CD8-positive, alpha-beta memory T cell (primary cell): ENCODE measurements at places on chromosomes 2 and 18.

DNA sequence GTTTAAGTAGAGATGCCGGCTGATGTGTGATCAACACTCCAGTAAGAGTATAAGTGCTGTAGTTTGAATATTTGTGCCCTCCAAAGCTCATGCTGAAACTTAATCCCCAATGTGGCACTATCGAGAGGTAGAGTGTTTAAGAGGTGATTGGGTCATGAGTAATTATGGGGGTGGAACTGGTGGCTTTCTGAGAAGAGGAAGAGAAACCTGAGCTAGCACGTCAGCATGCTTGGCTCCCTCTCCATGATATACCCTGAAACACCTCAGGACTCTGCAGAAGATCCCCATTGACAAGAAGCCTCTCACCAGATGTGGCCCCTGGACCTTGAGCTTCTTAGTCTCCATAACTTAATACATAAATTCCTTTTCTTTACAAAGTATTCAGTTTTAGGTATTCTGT is 584.8 kb downstream of the TSN start:
- no peak for DNase-seq

DNA sequence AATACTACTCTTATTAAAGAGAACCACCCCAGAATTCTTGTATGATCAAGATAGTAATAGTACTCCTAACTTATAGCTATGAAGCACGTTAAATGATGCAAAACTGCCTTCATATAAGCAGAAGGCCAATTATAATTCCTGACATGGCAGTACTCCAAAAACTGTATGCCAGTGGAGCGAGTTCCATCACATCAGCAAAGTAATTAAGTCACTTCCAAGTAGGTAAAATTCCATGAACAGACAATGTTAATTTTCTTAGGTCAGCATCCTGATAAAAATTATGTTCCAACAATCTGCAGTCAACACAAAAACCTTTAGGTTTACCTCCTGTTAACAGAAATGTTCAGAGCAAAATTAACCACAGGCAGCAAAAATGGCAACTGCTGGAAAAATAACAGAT is 136.7 kb downstream of the CDH2 start:
- no peak for DNase-seq

DNA sequence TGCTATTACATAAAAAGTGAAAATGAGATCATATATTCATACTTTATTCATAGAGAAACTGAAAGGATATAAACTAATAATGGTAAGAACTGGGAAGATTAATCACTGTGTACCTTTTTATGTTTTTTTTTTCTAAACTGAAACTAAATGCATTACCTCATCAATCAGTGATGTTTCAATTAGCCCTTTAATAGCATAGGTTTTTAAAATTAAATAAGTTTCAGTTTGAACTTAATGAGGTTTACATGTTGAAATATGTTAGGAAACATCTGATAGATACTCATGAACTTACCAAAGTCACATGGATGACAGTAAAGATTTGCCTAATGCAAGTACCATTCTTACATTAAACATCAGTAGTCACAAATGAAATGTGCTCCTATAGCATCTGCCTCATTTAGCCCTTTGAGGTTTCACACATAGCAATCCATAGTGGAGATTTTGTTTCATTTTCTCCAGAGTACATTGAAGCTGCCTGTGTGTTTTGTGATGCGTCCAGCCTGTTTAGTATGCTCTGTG is 8.9 kb downstream of the MAPRE2 start:
- no peak for DNase-seq

GRCh38 chr2:27802547-27802946 is 31.0 kb downstream of the MRPL33 start:
- DNase-seq: no peak

DNA sequence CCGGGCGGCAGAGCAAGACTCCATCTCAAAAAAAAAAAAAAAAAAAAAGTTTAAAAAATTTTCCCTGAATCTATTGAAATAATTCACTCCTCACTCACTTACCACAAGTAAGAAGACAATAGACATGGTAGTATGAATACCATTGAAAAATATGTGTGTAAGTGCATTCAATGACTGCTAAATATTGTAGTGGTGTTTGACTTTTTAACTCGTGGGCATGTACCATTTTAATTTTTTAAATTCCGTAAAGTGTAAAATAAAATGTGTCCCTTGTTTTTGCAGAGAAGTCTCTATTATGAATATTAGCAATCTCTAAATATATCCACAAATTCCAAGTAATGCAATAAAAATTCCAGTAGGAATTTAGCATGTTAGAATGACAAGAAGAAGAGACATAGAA is 134.1 kb downstream of the COPS8 start:
- no peak for DNase-seq

DNA sequence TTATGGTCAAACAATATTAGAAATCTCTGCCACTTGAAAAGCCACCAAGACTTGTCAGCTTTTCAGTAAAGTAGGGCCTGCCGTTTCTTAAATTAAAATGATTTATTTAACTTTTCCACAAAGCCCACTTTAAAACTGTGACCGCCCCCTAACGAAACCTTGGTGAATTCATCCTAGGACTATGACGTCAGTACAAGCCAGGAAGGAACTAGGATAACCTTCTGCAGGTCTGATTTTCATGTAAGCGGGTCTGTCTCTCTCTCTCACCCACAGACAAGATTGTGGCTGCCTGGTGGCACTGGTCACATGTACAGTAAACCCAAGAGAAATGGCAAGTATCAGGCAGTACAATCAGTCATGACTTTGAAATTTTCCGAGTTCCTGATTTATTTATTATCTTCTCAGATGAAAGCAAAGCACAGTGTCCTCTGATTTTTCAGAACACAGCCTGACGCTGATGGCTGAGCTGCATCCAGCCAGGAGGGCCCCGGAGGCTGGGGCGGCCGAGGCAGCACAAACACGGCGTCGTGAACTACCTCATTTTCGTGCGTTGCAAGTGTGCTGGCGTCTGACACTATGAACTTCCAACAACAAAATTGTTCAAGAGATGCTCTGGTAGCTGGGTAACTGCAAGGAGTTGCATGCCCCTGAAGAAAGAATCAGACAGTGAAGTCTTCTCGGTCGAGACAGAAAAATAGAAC is 18.9 kb downstream of the SALL3 start:
- no peak for DNase-seq
